Gastroesophageal sphincter (tissue), 4 donors: ENCODE measurements at places on chromosomes 4 and X. TPM values are rescaled to one million over a fixed set of nuclear protein-coding genes. Genes with fewer than 3 reads are reported as not detected.

Gene UGT2A3
- total RNA-seq, result not detected

Gene NPY2R
- total RNA-seq, result not detected

Gene PNMA6F
- not detected for total RNA-seq

Gene NDNF
- 5.3 TPM for total RNA-seq

Gene DUSP21
- total RNA-seq, result not detected

Gene NPY1R
- total RNA-seq, result 1.1 TPM

Gene TCEAL3
- total RNA-seq, result 99.6 TPM
